ENCODE measurements at places on chromosomes 12 and 14.

GRCh38 chr12:83313827-83314226, 627.1 kb downstream of the TMTC2 start:
- DNase-seq: no peak

DNA sequence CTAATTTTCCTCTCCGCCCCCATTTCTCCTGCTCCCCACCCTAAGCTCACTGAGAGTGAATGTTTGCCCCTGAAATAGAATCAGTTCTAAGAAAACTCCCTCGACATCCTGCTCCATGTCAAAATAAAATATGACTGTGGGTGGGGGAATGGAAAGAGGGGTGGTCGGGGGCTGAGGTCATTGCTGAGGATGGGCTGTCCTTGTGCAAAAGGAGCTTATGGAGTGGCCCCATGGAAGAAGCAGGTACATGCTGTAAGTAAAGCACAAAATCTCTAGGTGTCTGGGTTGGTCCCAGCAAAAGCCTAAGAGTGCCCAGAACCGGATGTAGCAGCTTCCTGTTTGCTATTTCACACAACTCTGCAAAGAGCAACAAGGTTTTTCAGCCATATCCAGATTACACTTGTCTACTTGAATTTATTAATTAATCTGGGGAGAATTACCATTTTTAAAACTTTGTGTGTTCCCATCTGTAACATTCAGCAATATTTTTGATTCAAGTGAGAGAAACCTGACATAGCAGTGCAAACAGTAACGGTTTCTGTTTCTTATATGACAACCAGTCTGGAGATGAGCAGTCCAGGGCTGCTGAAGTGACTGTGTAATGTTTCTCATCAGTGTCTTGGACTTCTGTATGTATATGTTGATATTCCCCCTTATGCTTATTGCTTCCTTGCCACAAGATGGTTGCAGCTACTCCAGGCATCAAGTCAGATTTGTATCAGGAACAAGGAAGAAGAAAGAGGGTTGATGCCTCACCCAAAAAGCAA, 40.4 kb upstream of the GZMB start:
- DNase-seq: no peak

DNA sequence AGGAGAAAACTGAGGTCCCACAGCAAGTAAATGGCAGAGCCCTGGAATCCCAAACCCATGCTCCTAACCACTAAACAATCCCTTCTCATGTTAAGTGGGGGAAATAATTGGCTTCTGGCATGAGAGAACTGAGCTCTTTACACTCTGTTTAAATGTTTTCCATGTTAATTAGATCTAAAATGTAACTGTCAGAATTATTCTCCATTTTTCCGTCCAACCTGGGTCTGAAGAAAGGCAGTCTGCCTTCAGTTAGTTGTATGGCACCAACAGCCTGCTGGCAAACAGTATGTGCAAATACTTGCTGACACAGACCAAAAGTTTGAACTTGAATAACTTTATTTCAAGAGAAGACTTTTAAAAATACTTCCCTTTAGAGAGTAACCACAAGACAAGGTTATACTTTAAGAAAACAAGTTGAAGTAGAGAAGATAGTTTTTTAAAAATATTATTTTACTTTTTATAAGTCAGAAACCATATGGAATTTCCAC, 59.7 kb downstream of the E2F7 start:
- no peak for DNase-seq

- DNase-seq: no peak
Measured at GRCh38 chr14:55607386-55607785, 27.4 kb downstream of the KTN1 start.

DNA sequence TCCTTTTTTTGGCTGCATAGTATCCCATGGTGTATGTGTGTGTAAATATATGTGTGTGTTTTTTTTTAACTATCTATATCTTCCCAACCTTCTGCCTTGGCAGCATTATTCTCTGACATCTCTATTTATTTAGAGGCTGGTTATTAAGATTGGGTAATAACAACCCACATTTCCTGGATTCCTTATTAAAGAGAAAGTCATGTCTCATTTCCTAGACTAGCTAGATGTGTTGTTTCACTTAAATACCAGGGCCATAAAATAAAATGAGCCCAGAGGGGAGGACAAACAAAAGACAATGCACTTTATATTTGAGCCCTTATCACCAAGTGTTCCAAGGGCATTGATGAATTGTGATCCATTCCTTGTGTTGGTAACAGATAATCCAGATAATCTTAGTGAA, 169.1 kb downstream of the SLC5A8 start:
- DNase-seq: no peak

GRCh38 chr12:82688035-82688501, 1.4 kb downstream of the TMTC2 start:
- no peak for DNase-seq

DNA sequence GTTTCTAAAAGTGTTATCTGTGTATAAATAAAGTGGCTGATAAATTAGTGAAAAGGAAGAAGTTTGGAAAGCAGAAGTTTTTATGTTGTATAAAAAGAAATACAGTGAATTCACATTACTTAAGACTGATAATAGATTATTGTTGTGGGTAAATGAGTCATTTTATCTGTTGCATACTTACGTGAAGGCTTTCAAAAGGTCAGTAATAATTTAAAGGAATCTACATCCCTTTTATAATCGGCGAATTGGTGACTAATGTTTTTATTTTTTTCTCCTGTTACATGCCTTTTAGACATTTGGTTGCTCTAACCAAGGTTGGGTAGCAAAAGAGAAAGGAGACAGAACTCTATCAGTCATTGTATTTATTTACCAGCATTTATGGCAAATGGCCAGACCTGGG, 155.9 kb downstream of the SLC41A2 start:
- no peak for DNase-seq

- DNase-seq: no peak
Measured at GRCh38 chr14:105461903-105462302, 12.7 kb upstream of the CRIP2 start.

GRCh38 chr12:104756901-104757300, 201.2 kb downstream of the SLC41A2 start:
- no peak for DNase-seq

DNA sequence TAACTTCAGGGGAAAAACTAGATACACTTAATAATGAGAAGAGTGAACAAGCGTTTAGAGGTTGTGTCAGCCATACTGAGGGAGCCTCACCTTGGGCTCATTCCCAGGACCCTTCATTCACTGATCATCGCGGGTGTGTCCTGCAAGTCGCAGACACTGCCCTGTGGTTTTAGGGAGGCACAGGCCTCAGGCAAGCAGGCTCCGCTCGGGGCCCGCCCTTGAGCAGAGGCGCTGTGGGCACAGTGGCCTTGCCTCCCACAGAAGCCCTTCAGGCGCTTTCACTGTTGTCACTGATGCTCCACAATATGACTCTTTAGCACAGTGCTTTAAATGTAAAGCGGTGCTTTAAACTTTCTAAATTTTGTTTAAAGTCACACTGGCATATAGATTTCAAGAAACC, 67.4 kb downstream of the DDX51 start:
- DNase-seq: no peak
